Femur (tissue), 1 donor: ENCODE measurements at places on chromosomes 4 and X.
A peak's percentile ranks its signal among the peaks of the same experiment; 100 is the strongest.

- no peak for DNase-seq
Observed at GRCh38 chrX:11672213-11672612, 6.5 kb upstream of the ARHGAP6 start.

DNA sequence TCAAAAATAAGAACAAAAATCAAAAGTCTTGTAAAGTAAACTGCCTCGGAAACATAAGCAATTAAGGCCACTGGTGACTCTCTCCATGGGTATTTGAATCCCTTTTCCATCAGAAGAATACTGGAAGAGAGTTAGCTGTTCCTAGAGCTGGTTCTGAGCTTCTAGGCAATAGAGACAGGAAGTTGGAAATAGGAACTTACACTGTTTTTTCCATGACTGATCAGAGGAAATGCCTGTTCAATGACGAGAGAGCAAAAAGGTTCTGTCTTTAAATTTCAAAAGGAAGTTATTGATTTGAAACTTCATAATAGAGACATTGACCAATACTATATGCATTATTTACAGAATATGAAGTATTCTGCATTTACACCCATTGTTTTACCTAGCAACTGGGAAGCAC lies 503.5 kb upstream of the ARX start:
- no peak for DNase-seq

DNA sequence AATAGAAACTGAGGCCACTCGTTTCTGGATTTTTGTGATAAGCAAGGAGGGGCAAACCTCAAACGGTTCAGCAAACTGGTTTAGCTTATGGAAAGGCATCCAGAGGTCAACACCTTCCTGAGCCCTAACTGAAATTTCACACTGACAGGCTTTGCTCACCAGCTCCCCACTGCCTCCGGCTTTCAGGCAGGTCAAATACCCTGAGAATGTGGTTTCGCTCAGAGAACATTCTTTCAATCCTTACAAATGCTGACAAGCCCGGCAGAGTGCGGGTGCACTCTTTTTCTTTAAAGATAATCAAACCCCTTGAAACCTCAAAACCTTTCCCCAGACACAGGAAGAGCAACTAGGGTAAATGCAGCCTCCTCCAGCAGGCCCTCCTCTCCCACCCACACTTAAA lies 41.5 kb downstream of the CD40LG start:
- DNase-seq = no peak

- DNase-seq = no peak
Observed at GRCh38 chr4:40283413-40283812, 51.7 kb upstream of the CHRNA9 start.

GRCh38 chrX:48071064-48071985 lies at the start of gene ZNF630:
TSS of gene ZNF630 (minus strand) at chrX:48071640. CDS start at chrX:48066886, 4,754 bp downstream.
- DNase-seq = peak; percentile 77

- DNase-seq = no peak
Observed at GRCh38 chr4:73843369-73843768, 6.9 kb downstream of the CXCL6 start.

DNA sequence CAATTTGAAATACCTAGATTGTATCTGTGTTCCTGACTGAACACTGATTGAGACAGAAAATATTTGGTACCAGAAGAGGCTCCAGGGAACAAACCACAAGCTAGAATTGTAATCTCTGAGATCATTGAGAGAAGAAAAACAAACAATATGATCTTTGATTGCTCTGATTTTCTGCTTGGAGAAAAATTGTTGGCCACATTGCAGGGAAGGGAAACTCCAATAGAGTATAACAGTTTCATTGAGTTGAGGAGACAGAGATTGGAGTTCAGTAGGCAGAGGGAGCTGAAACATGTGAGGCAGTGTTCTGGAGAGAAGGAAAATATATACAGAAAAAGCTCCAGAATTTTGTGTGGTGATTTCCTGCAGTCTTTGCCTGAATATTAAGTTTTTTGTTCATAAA lies 158.2 kb downstream of the C4orf33 start:
- no peak for DNase-seq

DNA sequence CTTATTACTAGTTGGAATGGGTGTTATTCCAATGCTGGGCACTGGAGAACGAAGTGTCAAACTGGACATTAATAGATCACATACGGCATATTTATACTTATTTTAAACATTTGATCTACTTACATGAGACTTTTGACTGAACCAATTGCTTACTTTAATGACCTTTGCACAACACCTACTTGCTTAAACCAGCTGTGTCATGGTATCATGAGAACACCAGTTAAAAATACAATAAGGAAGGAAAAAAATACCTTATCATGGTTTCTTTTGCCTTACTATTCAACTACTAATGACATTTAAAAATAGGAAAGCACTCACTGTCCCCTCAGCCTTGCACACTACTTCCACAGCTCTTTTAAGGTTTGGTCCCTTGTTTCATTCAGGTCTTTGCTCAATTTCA lies 146.9 kb downstream of the FAM13A start:
- no peak for DNase-seq

GRCh38 chr4:10181745-10182445 lies 65.3 kb upstream of the WDR1 start:
- no peak for DNase-seq

DNA sequence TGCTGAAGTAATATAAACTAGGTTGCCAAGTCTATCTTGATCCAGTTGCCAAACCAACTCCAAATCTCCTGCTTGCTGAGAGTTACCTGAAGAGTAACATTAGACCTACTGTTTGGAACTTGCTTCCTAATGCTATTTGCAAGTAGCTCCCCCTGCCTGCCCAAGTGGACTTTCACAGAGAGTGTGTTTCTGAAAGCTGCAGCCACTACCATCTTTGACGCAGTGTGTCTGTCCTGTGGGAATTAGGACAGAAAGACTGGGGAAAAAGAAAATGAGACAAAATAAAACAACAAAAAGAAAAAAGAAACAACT lies 195.0 kb upstream of the HS3ST1 start:
- DNase-seq = no peak

- no peak for DNase-seq
Observed at GRCh38 chr4:75698162-75698962, 25.2 kb upstream of the G3BP2 start.

DNA sequence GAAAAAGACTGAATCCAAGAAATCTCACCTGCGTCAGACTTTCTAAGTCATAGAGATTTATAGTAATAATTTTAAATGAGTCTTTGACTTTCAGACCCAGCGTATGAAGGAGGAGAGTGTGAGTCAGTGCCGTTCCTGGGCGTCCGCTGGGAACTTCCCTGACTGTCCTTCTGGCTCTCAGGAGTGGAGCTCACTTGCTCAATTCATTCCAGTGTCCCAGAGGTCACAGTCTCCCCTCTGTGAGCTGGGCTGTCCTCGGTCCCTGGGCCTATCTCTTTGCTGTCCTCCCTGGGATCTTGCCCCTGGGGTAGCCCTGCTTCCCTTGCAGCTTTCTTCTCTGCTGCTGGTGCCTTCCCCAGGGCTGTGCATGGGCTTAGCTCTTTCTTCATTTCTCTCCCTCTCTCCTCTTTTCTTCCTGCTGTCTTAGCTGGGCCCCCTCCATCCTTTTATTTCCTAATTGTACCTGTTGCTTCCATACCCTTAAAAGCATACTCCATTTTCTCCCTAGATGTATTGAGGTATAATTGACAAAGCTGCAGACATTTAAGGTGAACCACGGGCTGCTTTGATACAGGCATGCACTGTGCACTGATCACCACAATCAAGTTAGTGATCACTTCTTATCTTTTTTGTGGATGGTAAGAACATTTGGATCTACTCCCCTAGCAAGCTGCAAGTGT lies 11.6 kb downstream of the SORBS2 start:
- no peak for DNase-seq

DNA sequence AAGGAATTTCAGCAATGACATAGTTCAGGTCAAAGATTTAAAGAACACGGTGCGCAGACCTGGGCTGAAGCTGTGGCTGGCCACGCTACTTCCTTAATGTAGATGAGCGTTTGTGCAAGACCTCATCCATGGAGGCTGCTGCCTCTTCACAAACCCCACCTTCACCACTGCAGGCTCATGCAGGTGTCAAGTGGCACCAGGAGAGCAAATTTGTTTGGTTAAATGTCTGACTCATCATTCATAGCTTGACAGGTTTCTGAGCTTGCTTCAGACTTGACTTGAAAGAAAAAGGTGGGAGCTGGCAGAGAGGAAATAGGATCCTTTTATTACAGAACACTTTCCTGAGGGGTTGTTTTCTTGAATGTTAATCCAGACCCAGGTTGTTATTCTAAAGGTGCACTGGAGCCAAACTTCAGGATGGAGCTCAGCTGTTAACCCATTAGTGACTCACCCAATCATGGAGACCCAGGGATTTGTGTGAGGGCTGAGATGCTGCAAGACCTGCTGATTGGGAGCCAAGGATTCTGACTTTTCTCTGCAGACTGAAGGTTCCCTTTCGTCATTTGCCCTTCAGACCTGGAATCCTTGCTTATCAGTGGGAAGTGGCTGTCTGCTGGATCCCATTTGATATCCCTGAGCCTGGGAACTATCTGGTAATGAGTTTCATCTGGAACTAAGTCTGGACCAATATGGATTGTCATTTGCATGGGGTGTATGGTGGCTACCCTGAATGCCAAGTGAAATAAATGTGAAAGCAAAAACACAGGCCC lies 315.3 kb downstream of the PTTG2 start:
- no peak for DNase-seq

GRCh38 chr4:127669691-127670090 lies 36.9 kb downstream of the INTU start:
- no peak for DNase-seq

GRCh38 chr4:138897811-138898226 lies 117.8 kb upstream of the NOCT start:
- no peak for DNase-seq

DNA sequence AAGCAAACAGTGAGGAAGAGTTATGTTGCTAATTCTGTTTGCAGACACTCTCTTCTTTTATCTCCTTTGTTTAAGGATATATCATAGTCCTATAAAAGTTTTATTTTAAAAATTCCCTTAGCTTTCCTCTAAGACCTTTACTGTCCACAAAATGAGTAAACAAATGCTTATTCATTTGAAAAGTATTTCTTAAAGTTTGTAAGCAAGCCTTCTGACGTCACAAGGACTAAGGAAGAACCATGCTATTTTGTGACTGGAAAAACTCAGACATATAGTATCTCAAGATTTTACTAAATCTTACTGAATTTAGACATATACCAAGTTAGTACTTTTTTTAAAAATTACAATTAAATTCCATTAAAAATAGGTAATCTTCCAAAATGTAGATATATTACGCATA lies 5.2 kb upstream of the RBMXL3 start:
- DNase-seq = no peak

GRCh38 chrX:53085661-53086229 lies 3.6 kb downstream of the TSPYL2 start:
- no peak for DNase-seq

- DNase-seq = peak; percentile 82
Observed at GRCh38 chrX:153953342-153953830, 8.9 kb upstream of the RENBP start.

DNA sequence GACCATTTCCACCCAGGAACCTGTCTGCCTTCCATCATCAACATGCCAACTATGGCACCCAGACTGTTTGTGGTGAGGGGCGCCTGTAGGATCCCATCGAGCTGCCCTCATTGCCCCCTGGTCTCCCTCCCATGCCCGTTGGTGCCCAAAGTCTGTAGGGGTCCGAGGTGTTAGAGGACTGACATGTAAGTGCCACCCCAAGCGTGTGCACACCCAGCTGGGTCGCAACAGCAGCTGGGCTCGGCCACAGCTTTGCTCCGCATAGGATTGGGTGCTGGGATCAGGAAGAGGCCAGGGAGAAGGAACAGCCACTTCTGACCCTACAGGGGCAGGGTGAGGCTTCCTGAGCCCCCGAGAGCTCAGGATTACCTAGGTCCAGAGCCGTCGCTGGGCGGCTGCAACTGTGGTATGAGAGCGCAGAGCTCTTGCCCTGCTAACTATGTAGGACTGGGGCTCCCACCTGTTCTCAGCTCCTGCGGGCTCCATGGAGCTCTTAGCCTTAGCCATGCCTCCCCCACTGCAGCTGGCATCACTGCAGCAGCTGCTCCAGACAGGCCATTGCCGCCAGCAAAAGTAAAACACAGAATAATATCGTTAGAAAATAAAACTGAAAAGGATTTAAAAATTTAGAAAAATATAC lies 1160.3 kb downstream of the FSTL5 start:
- DNase-seq = no peak

DNA sequence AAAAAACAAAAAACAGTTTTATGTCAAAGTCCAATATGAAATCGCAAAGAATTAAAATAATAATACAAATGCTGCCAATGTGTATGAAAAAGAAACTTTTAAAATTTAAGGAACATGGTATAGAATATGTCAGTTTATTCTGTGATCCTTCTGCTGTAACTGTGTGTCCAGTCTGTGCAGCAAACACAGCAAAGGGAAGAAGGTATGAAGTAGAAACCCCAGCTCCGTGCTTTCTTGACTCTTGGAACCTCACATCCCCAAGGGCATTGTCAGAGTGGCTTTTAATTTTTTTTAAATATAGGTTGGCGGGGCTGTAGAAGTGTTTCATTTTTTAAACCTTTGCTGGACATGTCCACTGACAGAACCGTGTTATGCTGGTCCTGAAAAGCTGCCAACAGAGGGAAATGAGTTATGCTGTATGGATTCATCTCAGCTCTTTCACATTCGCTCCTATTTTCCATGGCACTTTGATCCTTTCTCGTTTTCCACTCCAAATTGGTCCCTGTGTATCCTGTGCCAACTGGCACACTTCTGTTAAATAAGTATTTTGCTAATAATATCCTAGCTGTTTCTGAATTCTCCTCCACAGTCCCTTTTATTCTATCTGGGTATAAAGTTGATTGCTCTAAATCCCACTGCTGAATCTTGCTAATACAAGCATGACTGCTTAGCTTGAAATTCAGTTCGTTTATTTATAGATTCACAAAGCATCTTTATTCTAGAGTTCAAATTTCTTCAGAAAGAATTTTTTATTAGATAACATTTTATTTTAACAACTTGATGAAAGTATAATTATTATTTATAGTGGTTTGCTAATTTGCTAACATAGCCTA lies 127.0 kb upstream of the DDIT4L start:
- peak; percentile 72 for DNase-seq
